ENCODE measurements at places on chromosomes 3 and 15.

DNA sequence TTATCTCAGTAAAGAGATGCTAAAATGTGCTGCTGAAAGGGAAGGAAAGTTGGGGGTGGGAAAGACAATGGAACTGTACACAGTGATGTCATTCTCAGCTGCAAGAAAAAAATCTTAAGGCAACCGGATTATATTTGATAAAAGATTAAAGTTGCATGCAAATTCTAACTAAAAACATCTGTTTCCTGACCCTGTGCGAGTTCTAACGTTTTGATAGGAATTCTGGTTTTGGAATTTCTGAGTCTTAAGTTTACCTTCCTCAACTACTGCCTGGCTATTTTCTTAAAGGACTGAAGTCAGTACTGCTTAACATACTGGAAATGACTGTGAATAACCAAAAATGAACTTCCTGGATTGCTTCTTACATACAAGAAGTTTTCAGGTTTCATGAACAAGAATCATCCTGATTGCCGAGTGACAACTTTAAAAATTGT lies 115.5 kb downstream of the SLC25A26 start:
- no peak for DNase-seq

- DNase-seq, result peak; percentile 68
These were observed at the start of gene SLC35G2 for GRCh38 chr3:136818769-136819391. TSS of gene SLC35G2 (plus strand) at chr3:136819126. CDS start at chr3:136854461, 35,335 bp downstream.

GRCh38 chr3:59065240-59065639 lies 15.4 kb upstream of the CFAP20DC start:
- no peak for DNase-seq

DNA sequence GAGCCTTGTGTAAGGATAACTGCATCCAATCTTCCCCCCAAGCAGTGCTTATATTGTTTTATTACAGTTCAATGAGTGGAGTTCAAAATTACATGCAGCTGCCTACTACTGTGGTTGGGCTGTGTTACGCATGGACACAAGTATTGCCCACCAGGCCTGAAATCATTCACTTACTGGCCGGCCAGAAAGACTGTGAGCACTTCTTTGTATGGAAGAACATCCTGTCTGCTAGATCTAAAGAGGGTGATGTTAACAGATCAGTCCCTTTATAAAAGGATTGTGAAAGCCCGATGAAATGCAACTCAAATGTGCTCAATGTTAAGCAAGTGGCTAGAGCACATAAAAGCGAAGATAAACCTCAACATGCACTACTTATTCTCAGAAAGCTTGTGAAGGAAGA lies 132.5 kb downstream of the FOXP1 start:
- DNase-seq, result no peak

- DNase-seq, result no peak
These were observed 69.0 kb downstream of the MYO1E start for GRCh38 chr15:59303633-59304032.

- no peak for DNase-seq
These were observed 39.5 kb downstream of the SLC6A6 start for GRCh38 chr3:14441920-14442300.

DNA sequence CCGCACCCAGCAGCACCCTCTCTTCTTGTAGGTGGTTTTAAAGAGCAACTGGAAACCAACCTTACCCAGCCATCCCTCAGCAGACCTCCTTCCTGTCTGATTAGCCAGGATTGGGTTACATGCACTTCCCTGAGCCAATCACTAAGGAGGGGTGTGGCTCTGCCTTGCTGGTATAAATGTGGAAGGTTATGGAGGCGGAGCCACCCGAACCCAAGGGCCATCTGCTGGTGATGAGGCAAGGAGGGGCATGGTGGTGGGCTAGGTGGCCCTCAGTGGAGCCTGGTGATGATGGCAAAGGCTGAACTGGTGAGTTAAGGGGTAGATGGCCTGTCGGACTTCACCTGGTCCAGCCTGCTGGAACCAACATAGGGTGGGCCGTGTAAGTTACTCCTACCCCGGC lies 39.8 kb downstream of the CCDC33 start:
- DNase-seq, result no peak

GRCh38 chr3:115512565-115513415 lies 110.5 kb upstream of the GAP43 start:
- peak; percentile 49 for DNase-seq

DNA sequence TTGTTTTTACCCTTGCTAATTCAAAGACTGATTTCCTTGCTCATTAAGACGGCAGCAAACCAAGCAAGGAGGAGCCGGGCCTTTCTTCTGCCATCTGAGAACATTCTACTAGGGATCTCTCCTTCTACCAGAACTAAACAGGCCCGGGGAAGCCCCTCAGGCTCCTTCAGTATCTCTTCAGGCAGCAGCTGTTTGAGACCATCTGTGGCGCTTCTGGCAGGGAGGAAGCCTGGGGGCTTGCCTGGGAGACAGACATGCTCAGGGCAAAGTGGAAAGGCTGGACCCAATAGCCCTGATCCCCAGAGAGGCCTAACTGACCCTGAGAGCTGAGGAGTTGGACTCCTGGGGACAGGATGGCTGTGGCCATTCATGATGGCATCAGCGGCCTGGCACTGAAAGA lies 67.9 kb downstream of the FEM1B start:
- DNase-seq, result no peak

- no peak for DNase-seq
These were observed 26.8 kb downstream of the POLG start for GRCh38 chr15:89307791-89308190.

- no peak for DNase-seq
These were observed 32.3 kb upstream of the SEMA3F start for GRCh38 chr3:50122661-50123391.
